ENCODE measurements at places on chromosomes 1 and 21.

DNA sequence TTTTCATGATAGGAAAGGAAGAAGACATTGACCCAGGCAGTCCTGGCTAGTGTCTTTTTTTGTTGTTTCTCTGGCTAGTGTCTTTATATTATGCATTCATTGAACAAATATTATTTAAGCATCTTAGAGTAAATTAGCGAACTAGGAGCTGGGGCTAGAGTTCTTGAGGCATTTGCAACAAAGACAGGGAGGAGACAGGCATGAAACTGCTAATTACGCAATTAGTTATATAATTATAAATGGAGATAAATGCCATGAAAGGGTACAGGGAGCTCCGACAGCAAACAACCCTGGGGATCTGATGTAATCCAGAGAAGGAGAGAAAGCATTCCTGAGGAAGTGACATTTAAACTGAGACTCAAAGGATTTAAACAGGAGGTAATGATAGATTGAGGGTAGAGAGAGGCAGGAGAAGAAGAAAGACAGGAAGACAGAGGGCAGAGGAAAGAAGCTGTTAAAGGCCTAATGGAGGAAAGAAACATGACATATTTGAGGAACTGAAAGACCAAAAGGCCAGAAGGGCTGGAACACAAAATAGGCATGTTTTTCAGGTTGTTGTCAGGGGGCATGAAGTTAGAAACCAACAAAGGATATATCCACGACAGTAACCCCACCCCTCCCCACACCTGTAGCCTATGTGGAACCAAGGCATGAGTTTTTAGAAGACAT is 99.5 kb upstream of the GJB5 start:
- DNase-seq = no peak

- DNase-seq = no peak
Measured at GRCh38 chr21:29787361-29787909, 152.4 kb downstream of the GRIK1 start.

- DNase-seq = no peak
Measured at GRCh38 chr1:245045087-245045881, 109.5 kb upstream of the KIF26B start.

GRCh38 chr1:234779160-234779538 is 169.2 kb upstream of the IRF2BP2 start:
- peak; percentile 26 for DNase-seq

GRCh38 chr21:28135646-28136045 is 857.0 kb downstream of the LTN1 start:
- no peak for DNase-seq

- DNase-seq = no peak
Measured at GRCh38 chr1:2451741-2452140, 24.3 kb upstream of the PLCH2 start.

Data from B cell (primary cell).